ENCODE measurements at places on chromosomes 13 and 19.

GRCh38 chr13:39766464-39767158 lies 111.1 kb downstream of the COG6 start:
- DNase-seq = no peak

DNA sequence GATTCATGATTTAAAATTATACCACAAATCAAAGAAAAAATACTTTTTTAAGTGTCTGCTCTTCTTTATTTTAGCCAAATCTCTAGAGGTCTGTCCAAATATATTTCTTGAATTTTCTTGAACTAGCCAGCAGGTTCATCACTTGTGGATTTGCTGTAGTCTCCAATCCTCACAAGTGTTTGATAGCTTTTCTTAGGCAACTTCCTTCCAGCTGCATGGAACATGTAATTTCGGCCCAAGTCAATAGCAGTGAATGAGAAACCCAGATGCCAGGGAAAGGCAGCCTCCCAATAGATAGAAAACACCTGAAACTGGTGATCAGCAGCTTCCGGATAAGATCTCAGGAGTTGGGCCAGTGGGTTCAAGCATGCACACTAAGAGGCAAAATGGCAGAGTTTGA lies 15.6 kb upstream of the RNASEH2B start:
- DNase-seq = no peak

- DNase-seq = no peak
Observed at GRCh38 chr13:107373551-107373950, 805.6 kb upstream of the ARGLU1 start.

GRCh38 chr13:98813993-98814392 lies 61.5 kb upstream of the SLC15A1 start:
- no peak for DNase-seq

- no peak for DNase-seq
Observed at GRCh38 chr13:97786510-97786909, 167.0 kb upstream of the IPO5 start.

DNA sequence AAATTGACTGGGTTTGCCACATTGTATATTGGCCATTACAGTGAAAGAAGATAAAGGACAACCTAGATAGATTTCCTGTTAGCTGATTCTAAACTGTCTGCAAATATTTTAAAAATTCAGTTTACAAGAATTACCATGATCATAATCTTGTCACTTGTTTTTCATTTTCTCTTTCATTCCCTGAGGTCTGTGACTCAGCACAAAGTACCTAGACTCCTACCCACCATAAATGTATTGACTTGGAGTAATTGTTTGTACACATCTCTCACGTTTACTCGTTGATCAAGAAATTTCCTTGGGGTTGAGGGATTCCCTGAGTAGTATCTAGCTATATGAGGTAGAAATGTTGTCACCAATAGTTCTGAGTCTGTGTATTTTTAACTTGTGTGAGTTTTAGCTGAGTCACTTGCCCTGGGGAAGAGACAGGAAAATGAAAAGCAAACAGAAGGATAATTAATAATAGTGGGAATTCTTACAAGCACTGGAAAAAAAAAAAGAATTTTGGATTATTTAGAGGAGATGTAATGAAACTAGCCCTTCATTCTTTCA lies 299.2 kb upstream of the DACH1 start:
- no peak for DNase-seq

- DNase-seq = no peak
Observed at GRCh38 chr19:38211151-38211591, 12.9 kb downstream of the DPF1 start.
